ENCODE measurements at places on chromosomes 6 and 20. TPM values are rescaled to one million over a fixed set of nuclear protein-coding genes. Genes with fewer than 3 reads are reported as not detected.

GRCh38 chr20:35527122-35527769 is 2.2 kb downstream of the C20orf173 start:
- H3K4me3 ChIP-seq = no peak overlapping the region
- no peaks in the 10 kb centered on the region for H3K36me3 ChIP-seq
- no peaks in the 10 kb centered on the region for H3K27me3 ChIP-seq
- DNase-seq = no peak
- H3K4me1 ChIP-seq = no peaks in the 10 kb centered on the region
- no peak overlapping the region for H3K27ac ChIP-seq

DNA sequence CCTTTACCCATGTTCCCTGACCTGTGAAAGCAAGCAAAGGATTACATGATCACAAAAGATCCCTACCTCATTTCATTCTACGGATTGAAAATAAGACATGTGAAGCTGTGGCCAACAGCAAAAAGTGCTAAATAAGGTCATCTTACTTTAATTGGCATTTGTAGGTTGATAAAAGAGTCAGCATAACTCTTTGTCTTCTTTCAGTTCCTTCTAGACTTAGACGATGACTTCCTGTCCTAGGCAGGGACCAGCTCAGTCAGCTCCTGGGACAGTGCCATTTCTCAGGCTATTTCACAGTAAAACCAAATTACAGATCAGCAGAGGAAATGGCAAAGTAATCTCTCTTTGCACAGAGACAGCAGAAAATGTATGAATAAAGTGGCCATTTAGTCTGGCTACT is 480.7 kb downstream of the RFPL4B start:
- H3K36me3 ChIP-seq = no peaks in the 10 kb centered on the region
- H3K27me3 ChIP-seq = no peaks in the 10 kb centered on the region
- H3K4me3 ChIP-seq = no peak overlapping the region
- H3K4me1 ChIP-seq = peaks cover 6% of the 10 kb centered on the region
- no peak overlapping the region for H3K27ac ChIP-seq

GRCh38 chr20:61576372-61576771 is 324.3 kb downstream of the CDH4 start:
- no peaks in the 10 kb centered on the region for H3K4me1 ChIP-seq
- no peak overlapping the region for H3K4me3 ChIP-seq
- H3K36me3 ChIP-seq = no peaks in the 10 kb centered on the region

Gene ZNF311
- 0.17 TPM for total RNA-seq

DNA sequence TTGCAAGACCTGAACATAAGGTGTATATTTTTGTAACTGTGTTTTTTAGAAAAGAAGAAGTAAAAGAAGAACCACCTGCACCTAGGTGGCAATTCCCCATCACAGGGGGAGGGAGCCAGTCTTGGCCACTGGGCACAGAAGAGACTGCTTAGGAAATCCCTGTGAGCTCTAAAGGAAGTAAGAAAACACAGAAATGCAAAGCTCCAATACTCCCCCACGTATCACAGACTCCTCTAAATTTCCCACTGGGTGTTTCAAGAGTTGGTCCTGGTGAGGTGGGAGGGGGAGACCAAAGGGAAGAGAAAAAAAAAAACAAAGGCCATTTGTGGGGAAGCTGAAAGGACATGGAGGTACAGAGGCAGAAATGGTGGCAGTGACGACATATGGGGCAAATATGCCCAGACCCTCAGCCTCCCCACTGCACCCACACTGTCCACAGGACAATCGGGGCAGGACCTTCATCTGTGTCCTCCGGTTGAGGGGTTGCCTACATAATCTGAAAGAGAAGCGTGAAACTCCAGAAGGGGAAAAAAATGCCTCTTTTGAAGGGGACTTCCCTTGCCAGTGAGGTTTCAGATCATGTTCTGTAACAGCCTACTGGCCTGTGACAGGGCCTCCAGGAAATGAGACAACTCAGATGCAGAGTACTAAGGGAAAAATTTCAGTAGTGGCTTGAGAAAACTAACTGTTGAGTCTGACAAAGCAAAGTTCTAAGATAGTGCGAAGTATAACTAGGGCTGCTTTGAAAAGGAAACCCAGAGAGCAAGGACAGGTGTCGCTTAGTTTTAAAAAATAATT is 226.2 kb upstream of the MARCKS start:
- peak overlapping the region; percentile 36 for H3K4me3 ChIP-seq
- peaks cover 92% of the 10 kb centered on the region for H3K4me1 ChIP-seq
- H3K27me3 ChIP-seq = no peaks in the 10 kb centered on the region
- no peaks in the 10 kb centered on the region for H3K36me3 ChIP-seq
- H3K27ac ChIP-seq = peak overlapping the region; percentile 98
- peak; percentile 92 for DNase-seq

GRCh38 chr20:12594410-12595088 is 414.2 kb upstream of the SPTLC3 start:
- no peaks in the 10 kb centered on the region for H3K4me1 ChIP-seq
- no peak overlapping the region for H3K4me3 ChIP-seq
- no peak for DNase-seq
- no peak overlapping the region for H3K27ac ChIP-seq

DNA sequence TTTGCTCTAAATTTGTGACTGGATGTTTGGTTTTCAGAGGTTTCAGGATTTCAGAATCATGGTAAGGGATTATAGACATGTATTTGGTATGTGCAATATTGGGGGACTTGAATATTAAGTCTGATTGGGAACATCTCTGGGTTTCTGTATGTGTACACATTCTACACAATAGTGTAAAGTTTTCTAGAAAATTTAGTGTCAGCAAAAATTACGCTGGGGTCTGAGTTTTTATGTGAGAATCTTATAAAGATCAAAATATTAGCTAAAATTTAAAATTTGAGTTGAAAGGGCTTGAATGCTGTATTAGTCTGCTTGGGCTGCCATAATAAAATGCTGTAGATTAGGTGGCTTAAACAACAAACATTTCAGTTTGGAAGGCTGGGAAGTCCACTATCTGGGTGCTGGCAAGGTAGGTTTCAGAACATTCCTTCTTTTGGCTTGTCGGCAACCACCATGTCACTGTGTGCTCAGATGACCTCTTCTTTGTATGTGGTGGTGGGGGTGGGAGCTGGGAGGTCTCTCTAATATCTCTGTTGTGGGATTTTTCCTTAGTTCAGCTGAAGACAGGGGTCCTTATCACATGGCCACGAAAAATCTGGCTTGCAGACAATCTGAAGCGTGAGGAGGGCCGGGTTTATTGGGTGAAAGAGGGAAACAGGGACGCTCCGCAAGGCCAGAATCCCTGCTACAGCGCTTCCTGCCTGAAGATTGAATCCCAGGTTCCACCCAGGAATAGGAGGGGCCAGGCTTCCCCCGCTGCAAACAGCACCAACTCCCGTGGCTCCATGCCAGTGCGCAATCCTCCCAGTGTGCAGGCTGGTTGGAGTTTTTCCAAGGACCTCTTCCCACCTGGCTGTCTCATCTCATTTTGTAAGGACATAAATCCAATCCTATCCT is 299.7 kb downstream of the PLCB1 start:
- H3K27ac ChIP-seq = no peak overlapping the region
- no peak for DNase-seq
- H3K27me3 ChIP-seq = no peaks in the 10 kb centered on the region
- no peaks in the 10 kb centered on the region for H3K4me1 ChIP-seq

- DNase-seq = peak; percentile 60
- no peaks in the 10 kb centered on the region for H3K36me3 ChIP-seq
- peaks cover 30% of the 10 kb centered on the region for H3K4me1 ChIP-seq
- no peaks in the 10 kb centered on the region for H3K27me3 ChIP-seq
- H3K4me3 ChIP-seq = peak overlapping the region; percentile 78
These were observed 815 bp upstream of the ITPR3 start for GRCh38 chr6:33620158-33620855.

GRCh38 chr6:5036269-5036668 is 32.4 kb upstream of the RPP40 start:
- H3K27ac ChIP-seq = no peak overlapping the region
- no peak overlapping the region for H3K4me3 ChIP-seq
- peaks cover 8% of the 10 kb centered on the region for H3K4me1 ChIP-seq
- no peak for DNase-seq

Gene HAO1
- total RNA-seq = not detected

Gene ARMC2
- 9.9 TPM for total RNA-seq

Data from B cell (primary cell).